ENCODE measurements at places on chromosomes 13 and 19.

- DNase-seq = no peak
These were observed 4.4 kb downstream of the TNFRSF19 start for GRCh38 chr13:23574421-23575145.

- no peak for DNase-seq
These were observed 46.3 kb downstream of the NEK5 start for GRCh38 chr13:52082601-52083000.

GRCh38 chr19:48926909-48927308 lies 6.6 kb upstream of the DHDH start:
- no peak for DNase-seq

DNA sequence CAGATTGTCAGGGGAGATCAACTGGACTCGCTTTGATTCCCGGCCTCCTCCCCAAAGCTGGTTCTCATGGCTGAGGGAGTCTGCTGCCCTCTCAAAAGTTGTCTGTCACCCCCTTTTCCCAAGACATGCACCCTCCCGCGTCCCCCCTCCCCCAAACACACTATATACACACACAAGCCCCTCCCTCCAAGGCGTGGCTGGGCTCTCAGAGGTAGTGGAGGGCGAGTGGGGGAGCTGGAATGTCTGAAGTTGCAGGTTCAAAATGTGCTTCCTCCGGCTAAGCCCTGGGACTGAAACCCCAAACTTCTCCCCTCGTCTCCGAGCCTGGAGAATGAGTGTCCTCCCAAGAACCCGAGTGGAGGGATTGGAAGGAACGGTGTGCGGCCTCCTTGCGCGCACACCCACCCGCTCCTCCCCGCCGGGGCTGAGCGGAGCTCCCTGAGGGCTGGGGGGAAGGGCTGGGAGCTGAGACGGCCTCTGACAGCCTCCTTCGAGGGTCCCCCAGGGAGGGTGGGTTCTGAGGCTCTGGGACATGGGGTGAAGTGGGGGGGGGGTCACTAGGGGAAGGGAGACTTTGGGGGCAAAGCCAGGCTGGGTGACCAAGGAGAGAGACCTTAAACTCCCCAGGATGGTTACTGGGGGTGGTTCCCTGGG lies 9.9 kb upstream of the MEIS3 start:
- DNase-seq = no peak

GRCh38 chr13:53782488-53782961 lies 753.9 kb downstream of the OLFM4 start:
- peak; percentile 62 for DNase-seq

DNA sequence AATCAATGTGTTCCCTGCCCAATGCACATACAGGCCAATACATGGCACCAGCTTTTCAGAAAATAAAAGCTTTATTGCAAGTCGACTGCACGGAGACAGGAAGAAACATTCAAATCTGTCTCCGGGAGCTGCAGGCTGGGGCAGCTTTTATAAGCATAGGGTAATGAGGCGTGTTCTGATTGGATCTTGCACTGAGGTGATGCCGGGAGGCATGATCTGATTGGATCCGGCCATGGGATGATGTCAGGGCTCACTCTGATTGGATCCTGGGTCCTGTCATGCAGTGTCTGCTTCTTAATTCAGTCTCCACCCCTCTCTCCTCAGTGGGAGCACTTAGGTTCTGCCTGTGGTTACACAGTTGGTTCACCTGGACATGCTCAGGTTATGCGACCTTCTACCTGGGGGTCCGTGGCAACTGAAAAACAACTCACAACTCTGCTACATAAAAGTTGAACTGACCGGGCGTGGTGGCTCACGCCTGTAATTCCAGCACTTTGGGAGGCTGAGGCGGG lies 11.8 kb upstream of the FBN3 start:
- DNase-seq = peak; percentile 14

GRCh38 chr13:40588101-40588500 lies 78.3 kb downstream of the FOXO1 start:
- DNase-seq = no peak

- no peak for DNase-seq
These were observed 3.3 kb downstream of the P2RY11 start for GRCh38 chr19:10114651-10115391.

DNA sequence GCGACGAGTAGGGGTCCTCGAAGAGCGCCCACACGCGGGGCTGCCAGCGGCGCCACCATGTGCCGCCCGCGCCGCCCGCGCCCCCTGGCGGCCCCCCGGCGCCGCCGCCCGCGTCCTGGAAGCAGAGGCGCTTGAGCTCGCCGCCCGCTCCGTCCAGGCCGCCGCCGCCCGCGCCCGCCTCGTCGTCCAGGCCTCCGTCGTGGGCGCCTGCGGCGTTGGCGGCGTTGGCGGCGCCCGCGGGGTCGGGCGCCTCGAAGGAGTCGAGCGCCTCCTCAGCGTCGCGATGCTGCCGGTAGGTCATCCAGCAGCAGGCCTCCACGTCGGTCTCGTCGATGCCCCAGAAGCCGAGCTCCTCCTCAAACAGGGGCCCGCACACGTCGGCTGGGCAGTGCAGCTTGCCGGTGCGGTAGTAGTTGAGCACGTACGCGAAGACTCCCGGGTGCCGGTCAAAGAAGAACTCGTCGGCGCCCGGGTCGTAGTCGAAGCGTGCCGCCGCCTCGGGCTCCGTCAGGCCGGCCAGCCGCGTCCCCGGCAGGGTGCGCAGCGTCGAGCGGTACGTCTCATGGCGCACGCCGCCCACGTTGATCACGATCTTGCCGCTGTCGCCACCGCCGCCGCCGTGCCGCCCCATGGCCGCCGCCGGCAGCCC lies 829 bp downstream of the KCNC3 start:
- DNase-seq = no peak

DNA sequence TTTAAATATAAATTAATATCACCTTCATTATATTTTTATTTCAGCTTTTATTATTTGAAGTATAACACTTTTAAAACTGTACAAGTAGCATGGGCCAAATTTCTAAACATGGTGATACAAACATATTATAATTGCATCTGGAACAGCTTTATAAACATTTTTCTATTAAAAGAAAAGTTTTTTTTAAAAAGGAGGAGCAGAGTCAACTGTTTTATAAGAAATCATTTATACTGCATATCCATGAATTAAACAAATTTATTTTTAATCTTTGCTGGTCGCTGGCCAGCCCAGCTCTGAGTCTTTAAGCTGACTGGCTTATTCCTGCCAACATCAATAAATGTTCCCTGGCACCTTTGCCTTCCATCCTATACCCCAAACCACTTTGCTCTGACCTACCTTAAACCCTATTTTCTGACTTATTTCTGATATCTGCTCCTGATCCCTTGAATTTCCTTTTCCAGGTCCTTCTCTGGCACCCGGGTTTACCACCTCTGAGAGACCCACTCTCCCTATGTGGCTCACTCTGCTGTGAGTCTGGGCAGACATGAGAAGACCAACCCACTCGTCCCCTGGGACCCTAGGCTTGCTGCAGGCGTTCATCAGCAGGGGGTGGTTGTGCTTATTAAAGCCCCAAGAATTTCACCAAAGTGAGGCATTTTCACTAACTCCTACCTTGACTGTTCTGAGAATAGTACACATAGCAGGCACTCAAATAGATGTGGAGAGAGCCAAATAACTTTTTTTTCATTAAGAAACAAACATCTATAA lies 220.3 kb downstream of the KLF12 start:
- no peak for DNase-seq

DNA sequence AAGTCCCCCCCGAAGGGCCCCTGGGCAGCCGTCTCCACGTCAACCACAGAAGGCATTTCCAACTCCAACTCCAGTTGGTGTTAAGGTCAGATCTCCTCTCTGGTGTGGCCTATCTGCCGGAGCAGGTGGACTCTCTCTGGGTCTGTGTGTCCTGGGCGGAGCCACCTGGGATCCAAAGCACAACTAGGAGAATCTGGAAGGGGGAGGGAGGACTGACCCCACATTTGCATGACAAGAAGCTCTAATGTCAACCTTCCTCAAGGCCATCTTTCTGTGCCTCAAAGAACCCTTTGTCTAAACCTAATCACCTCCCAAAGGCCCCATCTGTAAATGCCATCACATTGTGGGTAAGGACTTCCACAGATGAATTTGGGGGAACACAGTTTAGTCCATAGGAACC lies 381.5 kb downstream of the UQCRFS1 start:
- DNase-seq = no peak

GRCh38 chr13:65638572-65639168 lies 1591.5 kb downstream of the PCDH9 start:
- no peak for DNase-seq

GRCh38 chr19:57560049-57560491 lies 407 bp upstream of the ZNF550 start:
- DNase-seq = no peak
